ENCODE measurements at places on chromosomes 7 and 10.

DNA sequence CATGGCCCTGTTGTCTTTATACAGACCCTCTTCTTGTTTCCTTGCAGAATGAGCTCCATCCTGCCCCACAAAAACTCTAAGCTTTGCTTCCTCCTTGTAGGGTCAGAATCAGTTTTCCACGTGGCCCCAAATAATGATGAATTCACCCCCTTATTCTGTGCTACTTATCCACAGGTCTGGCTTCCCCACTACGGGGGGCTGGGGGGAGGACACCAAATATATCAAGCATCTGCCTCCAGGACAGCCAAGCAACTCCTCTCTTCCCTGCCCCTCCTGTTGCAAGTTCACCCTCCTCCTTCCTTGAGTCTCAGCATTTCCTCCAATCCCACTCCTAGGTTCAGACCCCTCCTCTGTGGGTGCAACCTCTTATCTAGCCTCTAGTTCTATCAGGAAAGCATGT is 743.3 kb downstream of the GRID1 start:
- no peak for DNase-seq

DNA sequence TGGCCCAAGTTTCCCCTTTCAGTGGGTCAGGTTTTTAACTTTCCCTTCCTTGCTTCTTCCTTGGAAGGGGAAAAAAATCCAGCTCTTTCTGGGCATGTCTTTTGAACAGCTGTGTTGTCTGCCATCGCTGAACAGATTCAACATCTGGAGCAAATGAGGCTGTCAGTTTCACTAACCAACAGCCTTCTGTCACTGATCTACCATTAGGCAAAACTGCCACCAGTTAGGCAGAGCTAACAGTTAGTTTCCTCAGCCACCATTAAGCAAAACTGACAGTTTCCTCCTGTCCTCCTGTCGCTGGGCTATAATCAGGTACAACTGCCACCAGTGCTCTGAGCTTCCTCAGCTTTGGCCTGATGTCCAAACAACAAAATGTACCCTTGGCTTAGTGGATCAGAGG is 81.9 kb downstream of the NPTX2 start:
- DNase-seq = no peak

- DNase-seq = no peak
Measured at GRCh38 chr10:60883187-60883586, 60.8 kb downstream of the RHOBTB1 start.

DNA sequence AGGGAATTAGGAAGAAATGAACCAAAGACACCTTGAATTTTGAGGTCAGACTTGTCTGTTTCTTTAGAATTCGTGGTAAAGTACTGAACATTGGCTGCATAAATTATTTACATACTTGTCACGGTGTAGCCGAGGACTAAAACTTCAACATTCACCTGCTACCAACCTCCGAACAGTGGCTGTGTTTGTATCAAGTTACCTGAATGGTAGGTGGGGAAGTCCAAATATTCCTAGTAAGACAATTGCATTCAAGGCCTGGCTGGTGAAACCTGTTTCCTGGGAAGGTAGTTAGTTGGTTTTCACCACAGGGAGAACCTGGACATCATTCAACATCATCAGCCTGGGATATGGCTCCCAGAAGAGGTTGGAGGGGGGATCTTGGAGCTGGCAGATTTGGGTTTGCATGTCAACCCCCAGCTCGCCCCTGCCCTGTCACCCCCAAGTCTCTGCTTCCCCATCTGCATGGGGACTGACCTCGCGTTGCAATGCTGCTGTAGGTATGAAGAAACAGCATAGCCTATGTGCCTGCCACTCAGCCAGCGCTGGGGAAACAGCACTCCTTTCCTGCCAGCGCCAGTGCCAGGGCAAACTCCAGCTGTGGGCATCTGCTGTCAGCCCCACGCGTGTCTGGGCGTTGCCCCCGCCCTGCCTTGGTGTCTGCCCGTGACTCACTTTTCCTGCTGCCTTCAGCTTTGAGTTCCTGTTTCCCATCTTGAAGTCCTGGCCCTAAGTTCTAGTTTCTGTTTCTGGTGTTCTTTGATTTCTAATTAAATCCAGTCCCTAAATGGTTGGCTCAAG is 12.7 kb upstream of the LARP4B start:
- DNase-seq = no peak

- DNase-seq = no peak
Measured at GRCh38 chr10:78542141-78542489, 508.5 kb downstream of the RPS24 start.
